ENCODE measurements at places on chromosomes 7 and 10. TPM values are rescaled to one million over a fixed set of nuclear protein-coding genes. Genes with fewer than 3 reads are reported as not detected.
A peak's percentile ranks its signal among the peaks of the same experiment; 100 is the strongest.

DNA sequence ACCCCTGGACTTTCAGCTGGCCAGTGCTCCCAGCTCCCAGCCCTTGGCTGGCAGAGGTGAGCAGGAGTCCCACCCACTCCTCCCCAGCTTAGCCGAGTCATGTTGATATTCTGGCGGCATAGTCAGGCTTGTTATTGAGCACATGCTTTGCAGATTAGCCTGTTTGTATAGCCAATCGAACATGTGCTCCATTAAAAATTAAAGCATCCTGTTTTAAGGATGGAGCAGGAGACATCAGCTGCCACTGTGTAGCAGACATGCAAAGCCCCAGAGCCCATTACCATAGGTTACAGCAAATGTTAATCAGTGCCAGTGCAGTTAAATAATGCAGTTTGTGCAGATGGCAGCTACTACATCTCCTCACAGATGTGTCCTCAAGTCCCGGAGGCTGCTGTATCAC is 574.6 kb upstream of the GALNT17 start:
- DNase-seq, result no peak

DNA sequence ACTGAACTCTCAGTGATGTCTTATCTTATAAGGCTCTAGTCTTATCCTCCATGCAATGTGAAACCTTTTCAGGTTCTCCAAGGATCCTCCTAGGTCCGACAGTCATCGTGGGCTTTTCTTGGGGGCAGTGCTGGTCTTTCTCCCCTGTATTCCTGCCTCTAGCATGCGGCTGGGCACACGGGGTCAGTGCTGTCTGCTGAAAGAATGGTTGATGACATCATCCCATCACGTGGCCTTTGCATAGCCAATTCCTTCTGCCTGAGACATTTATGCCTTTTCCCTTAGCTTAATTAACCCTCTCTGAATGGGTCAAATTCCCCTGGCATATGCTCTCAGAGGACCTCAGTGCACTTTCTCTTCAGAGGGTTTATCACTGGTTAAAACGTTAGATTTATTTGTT is 27.0 kb upstream of the KCNK18 start:
- DNase-seq, result no peak

DNA sequence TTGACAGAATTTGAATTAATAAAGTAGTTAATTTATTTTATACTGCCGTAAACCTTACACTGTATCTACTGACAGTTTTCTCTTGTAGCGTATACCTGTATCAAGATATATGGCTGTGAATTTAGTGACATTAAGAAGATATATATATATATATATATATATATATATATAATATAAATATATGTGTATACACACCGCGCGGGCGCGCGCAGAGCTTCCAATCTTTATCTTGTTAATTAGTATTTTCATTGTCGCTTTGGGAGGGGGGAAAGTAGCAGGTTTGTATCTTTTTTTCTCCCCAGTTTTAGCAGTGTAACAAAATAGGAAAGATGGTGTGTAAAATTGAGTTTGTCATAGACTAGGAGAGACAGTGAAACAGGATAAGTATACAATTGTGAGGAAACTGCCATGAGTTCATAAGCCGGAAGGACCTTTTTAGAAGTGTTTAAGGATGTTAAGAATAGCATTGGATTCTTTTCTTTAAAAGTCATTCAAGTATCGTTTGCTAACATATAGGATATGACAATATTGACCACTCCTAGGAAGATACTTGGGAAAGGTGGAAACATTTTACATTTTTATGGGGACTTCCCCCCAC is 2.0 kb downstream of the PLEKHA1 start:
- peak; percentile 34 for DNase-seq

- DNase-seq, result no peak
Measured at GRCh38 chr7:42880392-42880791, 31.5 kb downstream of the C7orf25 start.

DNA sequence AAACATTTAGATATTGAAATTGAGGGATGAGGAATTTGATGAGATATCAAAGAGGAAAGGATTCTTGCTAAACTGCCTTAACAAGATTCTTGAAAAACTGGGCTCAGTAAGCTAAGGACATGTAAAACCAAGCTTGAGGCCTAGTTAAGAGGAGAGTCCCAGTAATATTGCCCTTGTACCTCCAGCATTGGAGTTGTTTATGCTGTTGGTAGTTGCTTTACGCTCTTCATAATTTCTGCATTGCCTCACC is 156.1 kb upstream of the TRIM24 start:
- peak; percentile 25 for DNase-seq

- DNase-seq, result no peak
Measured at GRCh38 chr10:49082766-49083165, 32.6 kb downstream of the VSTM4 start.

GRCh38 chr7:69845721-69846495 is 247.6 kb downstream of the AUTS2 start:
- no peak for DNase-seq

- DNase-seq, result no peak
Measured at GRCh38 chr10:29908962-29909361, 150.4 kb downstream of the JCAD start.

DNA sequence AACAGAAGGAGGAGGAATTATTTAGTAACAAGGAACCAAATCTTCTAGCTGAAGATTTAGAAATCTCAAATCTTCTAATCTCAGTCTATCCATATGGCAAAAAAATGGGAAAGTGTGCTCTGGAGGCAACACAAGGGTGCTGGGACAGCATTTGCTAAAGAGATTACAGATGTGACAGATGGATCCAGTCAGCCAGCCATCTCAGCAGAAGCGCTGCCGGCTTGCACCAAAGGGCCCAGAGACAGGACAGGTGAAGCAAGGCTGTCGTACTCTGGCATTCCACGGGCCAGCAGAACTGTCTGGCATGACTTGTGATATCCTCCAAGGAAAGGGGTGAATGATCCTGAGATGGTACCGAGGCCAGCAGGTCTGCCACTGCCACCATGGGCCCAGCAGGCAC is 45.7 kb upstream of the GJD4 start:
- DNase-seq, result no peak

GRCh38 chr7:94183891-94184290 is 179.7 kb upstream of the BET1 start:
- DNase-seq, result peak; percentile 32

GRCh38 chr10:124596962-124597845 is 135.6 kb downstream of the LHPP start:
- no peak for DNase-seq

GRCh38 chr10:69287181-69287580 is 8.9 kb downstream of the HK1 start:
- DNase-seq, result no peak

GRCh38 chr7:40220421-40220911 is 85.7 kb downstream of the SUGCT start:
- peak; percentile 63 for DNase-seq

DNA sequence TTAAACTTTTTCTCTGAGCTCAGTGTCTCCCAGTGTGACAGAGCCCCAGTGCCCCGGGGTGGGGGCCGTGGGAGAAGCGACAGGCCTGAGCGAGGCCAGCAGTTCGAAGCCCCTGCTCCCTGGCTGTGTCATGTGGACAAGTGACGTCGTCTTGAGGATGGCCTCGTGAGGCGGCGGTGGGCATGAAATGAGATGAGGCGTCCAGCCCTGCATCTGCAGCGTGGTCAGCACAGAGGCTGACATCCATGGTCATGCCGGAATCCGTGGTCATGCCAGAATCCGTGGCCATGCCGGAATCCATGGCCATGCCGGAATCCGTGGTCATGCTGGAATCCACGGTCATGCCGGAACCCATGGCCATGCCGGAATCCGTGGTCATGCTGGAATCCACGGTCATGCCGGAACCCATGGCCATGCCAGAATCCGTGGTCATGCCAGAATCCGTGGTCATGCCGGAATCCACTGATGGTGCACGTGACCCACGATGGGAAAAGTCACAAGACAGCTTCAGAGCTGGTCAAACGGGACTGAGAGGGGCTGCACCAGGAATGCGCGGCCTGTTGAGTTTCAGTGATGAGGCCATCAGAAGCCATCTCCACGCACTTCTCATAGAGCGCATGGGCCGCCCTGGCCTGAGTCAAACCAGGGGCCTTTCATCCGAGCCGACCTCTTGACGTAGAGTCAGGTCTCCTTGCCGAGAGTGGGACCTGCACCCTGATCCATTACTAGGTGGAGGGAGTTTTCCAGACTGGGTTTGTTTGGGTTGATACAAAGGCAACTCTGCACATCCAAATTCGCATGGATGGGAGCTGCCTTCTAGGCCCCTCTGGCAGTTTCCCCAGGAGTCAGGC is 342.5 kb downstream of the PTPRN2 start:
- no peak for DNase-seq

DNA sequence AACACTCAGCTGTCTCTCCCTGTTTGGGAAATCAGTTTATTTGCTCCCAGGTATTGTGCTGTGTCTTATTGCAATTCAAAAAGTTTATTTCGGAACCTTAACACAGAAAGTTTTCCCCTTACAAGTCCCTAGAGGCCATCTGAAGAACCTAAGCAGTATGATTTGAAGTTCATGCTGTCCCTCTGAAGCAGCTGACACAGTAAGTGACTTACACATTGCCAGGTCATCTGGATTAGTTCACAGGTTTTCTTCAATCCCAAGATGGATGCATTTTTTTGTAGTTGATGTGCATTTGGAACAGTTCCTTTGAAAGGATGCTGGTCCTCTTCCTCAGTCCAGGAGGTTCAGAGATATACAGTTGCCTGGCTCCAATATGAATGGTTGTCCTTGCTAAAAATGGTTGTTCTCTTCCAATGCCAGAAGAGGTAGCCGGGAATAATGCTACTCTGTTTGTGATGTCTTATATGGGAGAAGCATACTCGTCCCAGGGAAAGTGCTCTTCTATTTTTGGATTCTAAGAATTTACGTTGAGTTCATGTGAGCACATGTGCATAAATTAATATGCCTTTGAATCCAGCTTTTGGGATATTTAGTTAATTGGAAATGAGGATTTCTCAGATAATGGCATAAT is 183.5 kb upstream of the PHYHIPL start:
- no peak for DNase-seq

GRCh38 chr10:86876748-86877147 is 80.7 kb downstream of the MMRN2 start:
- peak; percentile 18 for DNase-seq

DNA sequence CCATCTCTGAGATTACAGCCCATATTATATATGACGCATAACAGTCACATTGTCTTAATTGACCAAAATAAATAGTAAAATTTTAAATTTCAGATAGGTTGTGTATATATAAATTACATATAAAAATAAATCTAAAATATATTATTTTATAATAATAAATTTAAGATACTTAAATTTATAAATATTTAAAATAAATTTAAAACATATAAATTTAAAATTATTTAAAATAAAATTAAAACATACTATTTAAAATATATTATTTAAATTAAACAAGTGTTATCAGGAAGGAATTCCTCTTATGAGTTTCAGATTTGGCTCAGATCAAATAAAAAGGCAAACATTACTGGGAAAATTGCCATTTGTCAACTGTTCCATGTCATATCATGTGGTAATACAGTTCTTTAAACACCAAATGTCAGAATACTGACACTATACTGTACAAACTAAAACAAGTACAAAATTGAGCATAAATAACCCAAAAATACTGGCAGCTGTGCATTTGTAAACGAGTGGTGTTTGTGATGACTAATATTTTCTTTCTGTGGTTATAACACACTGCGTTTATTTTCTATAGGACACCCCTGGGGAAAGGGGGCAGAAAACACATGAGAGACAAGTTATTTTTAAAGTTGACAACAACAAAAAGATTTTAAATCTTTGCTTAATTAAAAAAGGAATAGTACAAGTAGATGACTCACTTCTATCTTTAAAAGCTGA is 71.3 kb upstream of the DGKB start:
- no peak for DNase-seq

DNA sequence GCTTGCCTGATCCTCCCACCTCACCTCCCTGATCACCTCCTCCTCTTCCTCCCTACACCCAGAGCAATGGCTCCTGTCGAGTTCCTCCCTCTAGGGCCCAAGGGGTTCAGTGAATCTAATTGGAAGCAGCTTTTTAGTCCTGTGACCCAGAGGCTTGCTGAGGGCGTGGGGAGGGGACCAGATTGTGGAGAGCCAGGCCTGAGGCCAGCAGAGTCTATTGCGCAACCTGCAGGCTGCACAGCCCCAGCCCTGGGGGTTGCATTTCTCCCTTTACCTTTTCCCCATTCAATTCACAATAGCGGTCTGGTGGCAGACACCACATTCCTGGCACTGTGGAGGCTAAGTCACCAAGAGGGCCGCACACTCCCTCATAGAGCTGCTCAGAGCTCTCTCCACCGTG is 32.5 kb downstream of the GHRHR start:
- DNase-seq, result no peak

DNA sequence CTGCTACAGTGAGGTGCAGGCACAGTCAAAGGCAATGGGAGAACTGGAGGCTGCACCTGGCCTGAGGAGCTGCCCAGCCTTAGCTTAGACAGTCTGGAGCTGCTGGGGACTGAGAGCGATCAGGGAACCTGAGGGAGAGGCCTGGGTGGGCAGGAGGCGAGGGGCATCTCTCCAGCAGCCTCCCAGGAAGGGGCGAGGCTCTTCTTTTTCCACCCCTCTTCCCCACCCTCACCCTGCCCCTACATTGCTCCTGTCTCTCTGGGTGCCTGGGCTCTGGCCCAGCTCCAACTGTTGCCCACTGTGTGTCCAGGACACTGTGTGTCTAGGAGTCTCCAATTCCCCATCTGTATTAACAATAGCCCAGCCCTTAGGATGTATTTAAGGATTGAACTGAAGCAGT is 36.9 kb downstream of the TBATA start:
- no peak for DNase-seq

GRCh38 chr7:55775051-55775420 is 87.5 kb downstream of the SEPTIN14 start:
- no peak for DNase-seq

DNA sequence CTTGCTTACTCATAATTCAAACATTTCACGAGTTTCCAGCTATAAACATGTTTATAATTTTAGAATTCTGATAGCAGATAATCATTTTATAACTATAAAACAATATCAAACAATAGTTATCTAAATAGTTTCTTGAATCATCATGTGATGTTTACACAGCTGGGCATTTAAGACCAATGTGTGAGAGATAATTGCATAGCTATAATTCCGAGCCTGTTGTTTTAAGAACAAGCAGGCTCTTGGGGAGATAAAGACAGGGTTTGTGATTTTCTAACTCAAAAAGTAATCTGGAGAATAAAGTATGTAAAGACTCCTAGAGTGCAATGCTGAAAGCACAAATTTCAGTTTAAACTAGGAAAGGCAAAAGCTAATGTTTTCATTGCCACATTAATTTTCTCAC is 331.2 kb downstream of the LRRTM3 start:
- DNase-seq, result no peak

- no peak for DNase-seq
Measured at GRCh38 chr10:3404381-3404780, 231.8 kb upstream of the PITRM1 start.

- DNase-seq, result no peak
Measured at GRCh38 chr7:26546508-26547053, 254.9 kb downstream of the SNX10 start.

Gene NACAD
- total RNA-seq, result 0.13 TPM

Gene VIPR2
- not detected for total RNA-seq

Gene PIP
- total RNA-seq, result not detected

Gene MRLN
- total RNA-seq, result not detected

Gene RADIL
- under 0.01 TPM for total RNA-seq

Gene LRIT2
- total RNA-seq, result not detected

Gene CALML3
- 1.0 TPM for total RNA-seq

Gene MEOX2
- not detected for total RNA-seq

Gene CCNJ
- 10.1 TPM for total RNA-seq

Gene ECD
- total RNA-seq, result 16.8 TPM

Gene CUL1
- 40.5 TPM for total RNA-seq

Gene OR2A42
- total RNA-seq, result not detected
